ENCODE measurements at places on chromosomes 13 and 19.

GRCh38 chr13:107210723-107211030 is 642.7 kb upstream of the ARGLU1 start:
- no peak for DNase-seq

DNA sequence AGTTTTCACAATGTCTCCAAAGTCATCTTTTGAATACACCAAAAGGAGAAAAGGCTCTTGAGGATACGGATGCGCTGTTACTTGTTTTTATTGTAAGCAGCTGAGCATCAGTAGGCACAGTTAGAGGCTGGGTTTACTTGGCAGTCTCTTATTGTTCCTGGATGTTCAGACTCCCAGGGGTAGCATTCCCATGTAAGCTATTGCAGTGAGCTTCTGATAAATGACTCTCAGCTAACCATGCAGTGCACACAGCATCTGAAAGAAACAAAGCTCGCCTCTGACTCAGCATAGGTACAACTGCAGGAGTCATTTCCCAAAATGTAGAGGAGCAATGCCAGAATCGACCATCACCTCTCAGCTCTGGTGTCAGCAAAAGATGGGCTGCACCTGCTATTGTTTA is 84.8 kb downstream of the DCT start:
- DNase-seq: no peak

DNA sequence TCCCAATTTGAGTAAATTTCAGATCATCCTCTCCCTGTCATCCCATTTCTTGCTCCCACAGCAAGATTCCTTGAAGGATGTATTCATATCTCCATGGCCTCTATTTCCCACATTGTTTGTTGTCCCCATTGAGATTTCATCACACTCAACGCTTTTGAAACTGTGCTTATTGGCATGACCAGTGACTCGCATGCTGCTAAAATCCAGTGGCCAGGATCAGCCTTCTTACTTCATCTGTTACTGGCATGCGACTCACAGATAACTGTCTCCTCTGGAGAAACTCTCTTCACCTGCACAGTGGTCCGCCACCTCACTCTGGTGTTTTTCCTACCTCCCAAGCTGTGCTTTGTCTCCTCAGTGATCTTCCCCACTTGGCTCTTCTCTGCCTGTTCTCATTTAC is 95.8 kb downstream of the WASF3 start:
- no peak for DNase-seq

DNA sequence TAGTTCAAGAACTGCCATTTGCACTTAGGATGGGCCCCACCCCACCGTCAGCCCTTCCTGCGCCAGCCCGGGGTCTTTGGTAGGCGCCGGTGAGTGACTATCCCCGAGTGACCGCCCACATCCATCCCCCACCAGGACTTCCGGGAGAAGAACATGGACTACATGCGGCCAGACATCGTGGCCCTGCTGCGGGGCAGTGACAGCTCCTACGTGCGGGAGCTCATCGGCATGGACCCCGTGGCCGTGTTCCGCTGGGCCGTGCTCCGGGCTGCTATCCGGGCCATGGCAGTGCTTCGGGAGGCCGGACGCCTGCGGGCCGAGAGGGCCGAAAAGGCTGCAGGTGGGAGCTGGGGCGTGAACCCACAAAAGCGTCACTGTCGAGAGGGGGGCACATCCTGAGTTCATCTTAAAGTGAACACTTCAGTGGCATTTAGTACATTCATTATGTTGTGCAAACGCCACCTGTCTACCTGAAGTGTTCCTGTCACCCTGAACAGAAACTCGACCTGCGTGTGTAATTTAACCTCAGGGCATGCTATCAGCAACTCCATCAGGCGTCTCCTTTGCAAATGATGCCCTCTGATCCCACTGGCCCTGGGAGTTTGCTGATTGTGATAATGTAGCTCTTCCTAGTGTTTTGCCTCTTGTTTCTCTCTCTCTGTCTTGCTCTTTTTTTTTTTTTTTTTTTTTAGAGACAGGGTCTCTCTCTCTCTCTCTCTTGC is 42.4 kb upstream of the USE1 start:
- no peak for DNase-seq

- DNase-seq: peak; percentile 3
These were observed 196.3 kb upstream of the TMTC4 start for GRCh38 chr13:100870898-100871297.

- DNase-seq: no peak
These were observed 20.7 kb downstream of the GARRE1 start for GRCh38 chr19:34274827-34275625.

DNA sequence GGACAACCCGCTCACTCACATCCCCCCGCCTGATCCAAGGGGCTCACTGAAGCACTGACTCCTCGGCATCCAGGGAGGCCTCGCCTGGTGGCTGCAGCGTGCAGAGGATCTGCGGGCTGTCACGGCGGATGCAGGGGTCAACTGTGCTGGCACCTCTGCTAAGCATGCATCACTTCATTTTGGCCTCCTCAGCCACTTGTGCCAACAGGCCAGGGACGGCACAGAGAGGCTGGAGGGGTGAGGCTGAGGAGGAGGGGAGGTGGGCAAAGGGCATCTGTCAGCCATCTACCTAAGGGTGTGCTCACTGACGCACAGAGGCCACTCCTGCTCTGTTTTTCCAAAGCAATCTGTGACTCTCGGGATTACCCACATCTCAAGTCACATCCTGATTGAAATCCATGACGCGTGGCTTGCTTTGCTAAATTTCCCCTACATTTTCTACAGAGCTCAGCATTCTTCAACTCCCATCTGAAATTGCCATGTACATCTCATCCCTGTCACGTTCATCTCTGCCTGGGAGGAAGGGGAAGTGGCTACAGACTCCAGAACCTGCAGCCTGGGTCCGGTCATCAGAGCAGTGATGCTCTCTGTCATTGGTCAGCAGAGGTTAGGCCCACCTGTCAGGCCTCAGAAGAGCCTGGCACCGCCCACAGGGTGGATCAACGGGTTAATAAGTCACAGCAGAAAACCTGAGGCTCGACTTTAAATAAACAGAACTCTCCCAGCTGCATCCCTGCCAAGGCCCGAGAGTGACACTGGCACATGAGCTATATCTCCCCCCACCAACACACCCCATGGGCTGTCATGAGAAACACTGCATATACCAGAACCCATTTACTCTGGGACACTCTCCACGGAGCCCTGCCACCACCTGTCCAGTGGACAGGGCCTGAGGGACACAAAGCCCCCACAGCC is 17.6 kb downstream of the ELL start:
- DNase-seq: no peak

- DNase-seq: no peak
These were observed 5.9 kb downstream of the ADGRE2 start for GRCh38 chr19:14772467-14772866.

DNA sequence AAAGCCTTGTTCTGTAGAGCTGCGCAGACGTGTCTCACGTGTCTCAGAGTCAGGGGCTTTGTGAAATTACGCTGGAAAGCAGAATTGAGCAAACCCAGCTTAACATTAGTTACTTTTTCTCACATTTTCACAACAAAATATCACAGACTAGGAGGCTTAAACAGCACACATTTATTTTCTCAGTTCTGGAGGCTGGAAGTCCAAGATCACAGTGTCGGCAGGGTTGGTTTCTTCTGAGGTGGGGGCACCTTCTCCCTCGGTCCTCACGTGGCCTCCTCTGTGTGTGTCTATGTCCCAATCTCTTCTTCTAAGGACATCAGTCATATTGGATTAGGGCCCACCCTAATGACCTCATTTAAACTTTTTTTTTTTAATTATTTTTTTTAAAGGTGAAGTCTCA is 4.7 kb upstream of the EIF3G start:
- DNase-seq: no peak

GRCh38 chr19:10460714-10461046 is 40.3 kb downstream of the PDE4A start:
- DNase-seq: no peak

Measured in T-helper 2 cell (primary cell).